Activated CD4-positive, alpha-beta memory T cell treated with anti-CD3 and anti-CD28 coated beads for 36 hours (primary cell): ENCODE measurements at places on chromosomes 11 and 22. TPM values are rescaled to one million over a fixed set of nuclear protein-coding genes. Genes with fewer than 3 reads are reported as not detected.

Gene DGAT2
- total RNA-seq, result 2.5 TPM

DNA sequence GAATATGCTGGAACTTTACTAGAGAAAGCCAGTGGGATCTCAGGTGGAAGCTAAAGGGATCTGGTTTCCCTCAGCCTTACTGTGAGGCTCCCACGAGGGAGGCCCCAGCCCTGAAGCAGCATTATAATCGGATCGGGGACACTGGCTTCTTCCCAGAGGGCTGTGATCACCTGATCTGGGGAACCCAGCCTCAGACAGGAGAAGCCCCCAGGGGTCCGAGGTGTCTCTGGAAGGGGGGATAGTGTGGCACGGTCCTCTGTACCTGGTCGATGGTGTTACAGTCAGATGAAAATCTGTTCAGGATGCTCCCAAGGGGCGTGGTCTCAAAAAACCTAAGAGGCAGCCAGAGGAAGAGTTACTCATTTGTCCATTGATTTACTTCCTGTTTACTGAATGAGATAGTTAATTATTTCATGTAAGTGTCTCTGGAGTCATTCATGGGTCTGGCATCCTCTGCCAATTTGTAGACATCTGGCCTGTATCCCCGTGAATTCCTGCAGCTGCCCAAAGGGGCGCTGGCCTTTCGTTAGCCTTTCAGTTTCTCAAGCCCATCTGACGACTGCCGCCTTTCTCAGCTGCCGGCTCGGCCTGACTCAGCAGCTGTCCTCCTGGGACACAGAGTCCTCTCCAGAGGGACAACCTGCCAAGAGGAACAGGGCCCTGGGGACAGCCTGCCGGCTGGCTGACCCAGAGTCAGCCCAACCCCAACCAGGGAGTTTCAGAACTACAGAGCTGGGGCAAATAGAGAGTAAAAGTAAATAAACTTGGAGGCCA, 17.0 kb upstream of the KCNJ11 start:
- no peaks in the 10 kb centered on the region for H3K36me3 ChIP-seq
- no peak overlapping the region for H3K27ac ChIP-seq
- no peak for DNase-seq
- H3K4me3 ChIP-seq, result no peak overlapping the region
- H3K4me1 ChIP-seq, result no peaks in the 10 kb centered on the region
- no peaks in the 10 kb centered on the region for H3K27me3 ChIP-seq

DNA sequence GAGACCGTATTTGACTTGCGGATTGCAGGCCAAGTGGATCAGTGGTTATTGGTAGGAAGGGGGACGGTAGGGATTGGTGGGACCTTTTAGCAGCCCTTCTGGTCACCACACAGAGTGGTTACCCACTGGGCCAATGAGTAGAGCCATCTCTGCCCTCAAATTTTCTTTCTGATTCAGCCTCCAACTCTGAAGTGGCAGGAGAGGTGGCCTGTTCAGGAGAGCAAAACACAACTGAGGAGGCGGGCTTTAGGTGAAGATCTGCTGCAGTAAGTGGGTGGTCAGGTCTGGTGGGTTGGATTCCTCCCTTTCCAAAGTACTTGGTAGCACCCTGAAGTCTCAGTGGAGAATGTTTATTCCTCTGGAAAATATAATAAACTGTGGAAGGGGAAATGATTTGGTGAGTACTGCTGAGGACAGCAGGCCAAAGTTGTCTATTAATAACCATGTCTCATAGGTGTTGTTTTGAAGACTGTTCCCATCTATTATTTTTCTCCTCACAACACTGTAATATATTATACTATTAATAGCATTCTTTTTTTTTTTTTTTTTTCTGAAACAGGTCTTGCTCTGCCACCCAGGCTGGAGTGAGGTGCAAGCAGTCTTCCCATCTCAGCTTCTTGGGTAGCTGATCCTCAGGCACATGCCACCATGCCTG, 1.5 kb downstream of the MISFA start:
- H3K27me3 ChIP-seq, result no peaks in the 10 kb centered on the region
- H3K36me3 ChIP-seq, result peaks cover 1% of the 10 kb centered on the region
- no peak overlapping the region for H3K4me3 ChIP-seq
- DNase-seq, result no peak
- no peak overlapping the region for H3K27ac ChIP-seq
- no peaks in the 10 kb centered on the region for H3K4me1 ChIP-seq

- H3K4me1 ChIP-seq, result peaks cover 14% of the 10 kb centered on the region
- H3K4me3 ChIP-seq, result no peak overlapping the region
- H3K27ac ChIP-seq, result no peak overlapping the region
- DNase-seq, result peak; percentile 7
- H3K27me3 ChIP-seq, result peaks cover 2% of the 10 kb centered on the region
- H3K36me3 ChIP-seq, result peaks cover 3% of the 10 kb centered on the region
Measured at GRCh38 chr11:2295971-2296912, 5.5 kb downstream of the C11orf21 start.

GRCh38 chr22:40714499-40715337, 35.4 kb downstream of the MCHR1 start:
- H3K36me3 ChIP-seq, result no peaks in the 10 kb centered on the region
- H3K27me3 ChIP-seq, result peaks cover 7% of the 10 kb centered on the region
- DNase-seq, result no peak
- H3K27ac ChIP-seq, result no peak overlapping the region
- H3K4me1 ChIP-seq, result peaks cover 12% of the 10 kb centered on the region

GRCh38 chr11:95700471-95700817, 89.1 kb downstream of the FAM76B start:
- peak overlapping the region; percentile 65 for H3K4me3 ChIP-seq
- peaks cover 4% of the 10 kb centered on the region for H3K36me3 ChIP-seq
- peaks cover 55% of the 10 kb centered on the region for H3K4me1 ChIP-seq
- DNase-seq, result no peak

DNA sequence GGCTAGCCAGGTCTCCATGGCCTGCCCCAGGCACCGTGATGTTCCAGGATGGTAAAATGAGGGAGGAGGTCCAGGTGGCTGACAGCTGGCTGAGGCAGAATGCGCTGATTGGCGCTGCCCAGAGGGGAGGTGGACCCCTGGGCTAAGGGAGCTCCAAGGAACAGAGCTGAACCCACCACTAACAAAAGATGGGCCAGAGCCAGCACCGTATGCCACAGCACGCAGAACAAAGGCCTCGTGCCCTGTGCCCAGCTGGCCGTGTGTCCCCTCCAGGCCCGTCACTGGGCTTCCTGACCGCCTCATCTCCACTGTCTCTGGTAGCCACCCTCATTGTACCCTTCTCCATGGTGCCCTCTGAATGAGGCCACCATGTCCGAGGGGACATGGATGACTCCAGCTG, 19.6 kb upstream of the PRODH start:
- H3K27me3 ChIP-seq, result peaks cover 9% of the 10 kb centered on the region
- no peak overlapping the region for H3K4me3 ChIP-seq
- no peak overlapping the region for H3K27ac ChIP-seq

GRCh38 chr11:43360361-43361032, 1.8 kb downstream of the TTC17 start:
- H3K27me3 ChIP-seq, result no peaks in the 10 kb centered on the region
- peaks cover 6% of the 10 kb centered on the region for H3K36me3 ChIP-seq
- H3K4me3 ChIP-seq, result peak overlapping the region; percentile 89
- peaks cover 49% of the 10 kb centered on the region for H3K4me1 ChIP-seq
- H3K27ac ChIP-seq, result peak overlapping the region; percentile 95
